ENCODE measurements at places on chromosomes 1 and 21.

DNA sequence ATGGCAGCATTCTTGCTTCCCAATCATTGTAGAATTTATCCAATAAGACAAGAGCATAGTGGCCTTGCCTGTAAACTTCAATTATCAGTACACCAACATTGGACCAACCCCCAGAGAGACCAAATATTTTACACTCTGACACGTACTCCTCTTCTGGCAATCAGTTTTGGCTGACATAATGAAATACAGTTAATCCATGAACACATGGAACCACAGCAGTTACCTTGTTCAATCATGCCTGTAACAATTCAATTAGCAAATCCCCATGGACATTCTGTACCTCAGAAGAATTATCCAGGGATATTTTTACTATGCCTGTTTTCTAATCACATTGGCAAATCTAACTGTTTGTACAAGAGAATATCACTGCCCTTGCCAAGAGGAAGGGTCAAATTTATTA is 2162.0 kb downstream of the MRPL39 start:
- no peak for DNase-seq

GRCh38 chr1:185935360-185935759 is 201.2 kb downstream of the HMCN1 start:
- no peak for DNase-seq

DNA sequence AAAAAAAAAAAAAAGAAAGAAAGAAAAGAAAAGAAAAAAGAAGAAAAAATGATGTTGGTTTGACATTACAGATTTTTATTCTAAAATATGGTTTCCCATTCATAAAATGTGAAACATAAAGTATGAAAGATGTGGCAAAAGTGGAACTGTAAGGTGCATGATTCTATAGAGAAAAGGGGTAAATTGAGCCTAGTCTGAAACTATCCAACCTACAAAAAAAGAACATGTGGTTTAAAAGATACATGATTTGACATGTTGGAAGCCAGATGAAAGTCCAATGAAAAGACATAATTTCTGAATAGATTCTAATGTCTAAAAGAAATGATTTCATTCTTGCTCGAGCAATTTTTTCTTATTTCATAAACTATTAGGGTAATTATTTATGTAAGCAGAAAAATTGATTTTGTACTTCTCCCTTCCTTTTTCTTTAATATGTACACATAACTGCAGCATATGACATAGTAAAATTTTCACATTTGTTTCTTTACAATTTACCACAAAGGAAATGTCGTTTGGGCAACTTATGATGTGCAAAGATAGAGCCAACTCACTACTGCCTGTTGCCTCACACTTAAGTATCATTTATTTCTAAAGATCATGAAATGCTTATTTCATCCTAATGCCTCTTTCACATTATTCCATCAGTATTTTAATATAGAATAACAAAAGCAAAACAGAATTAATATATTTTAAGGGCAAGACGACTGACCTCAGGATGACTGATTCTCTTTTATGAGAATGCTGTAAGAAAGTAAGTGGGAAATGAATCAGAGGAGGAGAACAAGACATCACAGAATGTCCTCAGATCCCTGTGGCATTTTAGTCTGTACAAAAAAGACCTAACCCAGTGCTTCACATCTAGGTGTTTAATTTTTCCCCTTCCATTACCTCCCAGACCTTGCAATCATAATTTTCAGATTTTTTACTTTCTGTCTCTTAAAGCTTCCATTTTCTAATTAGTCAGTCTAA is 165.8 kb upstream of the HMCN1 start:
- no peak for DNase-seq

- DNase-seq: no peak
These were observed 60.3 kb downstream of the SLC45A1 start for GRCh38 chr1:8378178-8378577.

DNA sequence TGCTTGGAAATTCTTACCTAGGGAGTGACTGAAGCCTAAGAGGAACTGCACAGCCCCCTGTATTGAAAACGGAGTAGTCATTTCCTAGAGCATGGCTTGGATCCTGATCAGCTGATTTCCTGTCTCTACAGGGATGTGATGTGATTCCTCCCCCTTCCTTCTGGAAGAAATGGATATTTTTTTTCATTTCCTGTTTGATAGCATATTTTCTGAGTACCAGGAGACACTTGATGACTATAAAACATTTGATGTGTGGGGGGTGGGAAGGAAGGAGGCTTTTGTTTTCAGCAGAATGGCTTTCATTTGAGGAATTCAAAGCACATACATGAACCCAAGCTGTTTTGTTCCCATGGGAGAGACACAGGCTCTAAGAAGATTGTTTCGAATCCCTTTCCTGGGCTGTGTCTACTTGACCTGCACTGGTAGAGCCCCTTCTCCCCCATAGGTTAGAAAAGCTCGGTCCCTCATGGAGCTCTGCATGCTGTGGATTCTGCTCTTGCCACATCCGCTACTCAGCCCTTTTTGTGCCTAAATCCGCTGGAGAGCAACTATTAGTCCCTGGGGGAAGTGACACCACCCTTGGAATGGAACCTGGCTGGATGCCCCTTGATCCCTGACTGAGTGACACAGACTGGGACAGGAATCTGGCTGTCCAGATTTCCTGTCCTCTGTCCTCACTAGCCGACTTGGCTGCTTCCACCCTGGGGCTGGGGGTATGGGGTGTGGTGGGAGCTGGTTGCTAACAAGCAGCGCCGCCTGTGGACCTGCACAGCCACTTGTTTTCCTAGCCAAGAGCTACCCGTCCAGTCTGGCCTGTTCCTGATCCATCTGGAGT is 71.8 kb upstream of the MACF1 start:
- DNase-seq: no peak

DNA sequence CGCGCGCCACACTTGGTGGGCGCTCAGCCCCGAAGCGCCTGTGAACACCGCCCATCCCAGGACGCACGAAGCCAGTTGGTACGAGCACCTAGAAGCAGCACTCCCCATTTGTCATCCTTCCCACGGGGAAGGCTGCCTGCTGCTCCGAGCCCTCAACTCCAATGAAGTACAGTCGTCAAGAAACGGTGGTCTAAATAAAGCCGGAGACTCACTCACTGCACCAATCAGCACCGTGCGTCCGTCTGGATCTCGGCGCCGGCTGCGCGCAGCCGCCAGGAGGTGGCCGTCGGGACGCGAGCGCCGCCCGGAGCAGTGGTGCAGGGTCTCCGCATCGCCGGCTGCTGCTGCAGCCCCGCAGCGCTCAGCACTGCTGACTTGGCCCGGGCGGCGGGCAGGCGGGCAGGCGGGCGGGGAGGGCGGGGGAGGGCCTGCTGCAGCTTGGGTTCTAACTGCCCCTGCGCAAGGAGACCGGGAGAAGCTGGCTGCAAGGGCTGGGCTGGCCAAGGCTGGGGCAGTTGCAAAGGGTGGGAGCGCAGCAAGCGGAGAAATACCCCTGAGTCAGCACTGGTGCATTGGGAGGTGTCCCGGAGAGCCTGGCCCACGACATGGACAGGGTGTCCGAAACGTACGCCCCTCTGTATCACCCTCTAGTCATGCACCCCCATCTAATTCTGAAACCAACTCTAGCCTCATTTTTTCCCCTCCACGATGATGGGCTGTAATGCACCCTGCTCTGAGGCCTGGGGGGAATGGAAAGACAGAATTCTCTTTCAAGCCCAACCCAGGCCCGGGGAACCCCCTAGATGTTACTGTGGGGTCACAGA is 35.8 kb upstream of the H6PD start:
- peak; percentile 43 for DNase-seq

- peak; percentile 96 for DNase-seq
These were observed at the start of the genes HSF2BP and RRP1B for GRCh38 chr21:43659136-43660000. TSS of gene HSF2BP (minus strand) at chr21:43659488. CDS start at chr21:43658096, 1,392 bp downstream. TSS of gene RRP1B (plus strand) at chr21:43659560. CDS start at chr21:43659665, 105 bp downstream.

- DNase-seq: no peak
These were observed 36.4 kb downstream of the TMED5 start for GRCh38 chr1:93143769-93144168.

- DNase-seq: no peak
These were observed 235.3 kb downstream of the MRPL39 start for GRCh38 chr21:25371841-25372425.
